Stimulated activated CD8-positive, alpha-beta memory T cell treated with anti-CD3 and anti-CD28 coated beads, Interleukin-12 subunit alpha, Interleukin-12 subunit beta, amount 100 ng/mL, for 1 hour (primary cell): ENCODE measurements at places on chromosomes 7 and 10.

GRCh38 chr7:133026210-133026859, 55.6 kb downstream of the CHCHD3 start:
- no peak for DNase-seq

DNA sequence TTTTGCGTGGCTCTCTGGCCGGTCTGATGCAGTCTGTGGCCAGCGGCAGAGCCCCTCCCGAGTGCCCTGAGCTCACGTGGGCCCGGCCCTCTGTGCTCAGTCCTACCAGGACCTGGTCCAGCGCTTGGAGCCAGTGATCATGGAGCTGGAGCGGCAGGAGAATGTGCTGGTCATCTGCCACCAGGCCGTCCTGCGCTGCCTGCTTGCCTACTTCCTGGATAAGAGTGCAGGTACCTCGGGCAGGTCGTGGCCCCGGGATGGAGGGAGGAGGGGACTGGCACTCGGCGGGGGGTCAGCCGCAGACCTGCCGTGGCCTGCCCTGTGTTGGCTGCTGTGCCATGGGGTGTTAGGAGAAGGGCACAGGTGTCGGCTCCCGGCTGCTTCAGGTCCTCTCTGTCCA, 20.0 kb downstream of the PFKFB3 start:
- DNase-seq, result no peak

DNA sequence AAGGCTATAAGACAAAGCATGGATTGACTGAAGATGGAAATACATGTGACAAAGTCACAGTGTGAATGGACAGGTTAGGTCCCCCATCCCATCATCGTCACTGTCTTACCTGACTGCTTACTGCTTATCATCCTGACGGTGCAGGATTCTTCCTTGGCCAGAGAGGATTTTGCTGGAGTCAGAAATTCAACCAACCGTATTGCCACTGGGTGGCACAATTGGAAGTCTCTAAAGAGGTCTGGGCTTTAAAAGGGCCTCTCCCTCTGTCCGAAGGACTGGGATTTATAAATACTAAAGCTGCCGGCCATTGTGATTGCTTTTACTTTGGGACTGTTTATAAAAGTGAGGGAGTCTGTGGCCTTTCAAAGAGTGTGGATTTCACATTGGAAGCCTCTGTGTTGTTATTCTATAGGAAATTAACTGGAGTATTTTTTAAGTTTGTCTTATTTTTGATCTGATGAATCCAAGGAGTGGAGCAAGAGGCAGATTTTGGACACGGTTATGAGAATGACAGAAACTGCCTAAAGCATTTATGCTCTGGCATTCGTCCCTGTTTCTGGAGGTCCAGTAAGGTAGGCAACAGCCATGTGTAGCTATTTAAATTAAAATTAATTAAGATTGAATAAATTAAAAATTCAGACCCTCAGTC, 113.3 kb upstream of the CREB5 start:
- no peak for DNase-seq

DNA sequence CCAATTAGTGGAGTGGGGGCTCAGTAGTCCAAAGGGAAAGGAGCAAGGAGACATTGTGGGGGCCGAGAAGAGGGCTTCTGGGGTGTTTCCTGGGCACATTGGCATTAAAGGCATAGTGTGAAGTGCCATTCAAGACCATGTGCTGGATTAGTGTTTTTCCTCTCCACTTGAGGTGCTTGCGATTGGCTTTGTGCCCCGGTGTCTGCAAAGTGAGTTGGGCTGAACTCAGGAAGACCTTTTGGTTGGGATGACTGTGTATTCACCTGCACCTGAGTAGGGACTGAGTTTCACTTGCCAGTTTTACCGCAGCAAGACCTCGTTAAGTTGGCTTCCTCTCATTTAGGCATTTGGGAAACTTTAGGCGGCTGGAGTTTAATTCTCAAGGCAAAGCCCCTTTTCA, 73.0 kb downstream of the TCF7L2 start:
- DNase-seq, result no peak

GRCh38 chr10:93991114-93991513, 2.6 kb upstream of the PLCE1 start:
- DNase-seq, result no peak

- no peak for DNase-seq
These were observed 428.6 kb downstream of the TCERG1L start for GRCh38 chr10:130882906-130883305.

GRCh38 chr7:16755397-16755796, 1.8 kb downstream of the TSPAN13 start:
- no peak for DNase-seq

DNA sequence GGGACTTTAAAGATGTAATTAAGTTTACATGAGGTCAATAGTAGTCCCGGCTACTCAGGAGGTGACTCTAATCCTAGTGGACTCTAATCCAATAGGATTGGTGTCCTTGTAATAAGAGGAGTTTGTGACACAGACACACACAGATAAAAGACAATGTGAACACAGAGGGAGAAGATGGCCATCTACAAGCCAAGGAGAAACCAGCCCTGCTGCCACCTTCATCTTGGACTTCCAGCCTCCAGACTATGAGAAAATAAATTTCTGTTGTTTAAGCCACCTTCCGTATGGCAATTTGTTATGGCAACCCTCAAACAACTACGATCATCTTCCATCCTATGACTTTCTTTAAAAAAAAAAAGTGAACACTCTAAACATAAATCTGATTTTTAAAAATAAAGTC, 116.3 kb downstream of the ALOX5 start:
- DNase-seq, result no peak

- no peak for DNase-seq
These were observed 111.3 kb downstream of the RGS10 start for GRCh38 chr10:119431034-119431772.

DNA sequence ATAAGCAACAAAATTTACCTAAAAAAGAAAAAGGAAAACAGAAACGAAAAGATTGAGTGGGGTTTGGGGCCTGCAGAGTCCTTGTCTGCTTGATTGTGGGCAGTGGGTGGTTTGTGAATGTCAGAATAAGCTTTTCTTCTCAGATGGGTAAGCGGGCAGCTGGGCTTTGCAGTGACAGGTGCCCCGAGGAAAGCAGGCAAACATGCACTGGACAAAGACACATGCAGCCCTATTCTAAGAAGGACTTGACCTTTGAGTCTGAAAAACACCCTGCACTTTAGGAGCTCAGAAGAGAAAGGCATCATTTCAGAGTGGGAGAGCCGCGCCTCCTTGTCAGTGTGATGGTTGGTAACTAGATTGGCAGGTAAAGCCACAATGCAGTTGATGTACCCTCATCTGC, 562.7 kb downstream of the PTPRN2 start:
- no peak for DNase-seq

DNA sequence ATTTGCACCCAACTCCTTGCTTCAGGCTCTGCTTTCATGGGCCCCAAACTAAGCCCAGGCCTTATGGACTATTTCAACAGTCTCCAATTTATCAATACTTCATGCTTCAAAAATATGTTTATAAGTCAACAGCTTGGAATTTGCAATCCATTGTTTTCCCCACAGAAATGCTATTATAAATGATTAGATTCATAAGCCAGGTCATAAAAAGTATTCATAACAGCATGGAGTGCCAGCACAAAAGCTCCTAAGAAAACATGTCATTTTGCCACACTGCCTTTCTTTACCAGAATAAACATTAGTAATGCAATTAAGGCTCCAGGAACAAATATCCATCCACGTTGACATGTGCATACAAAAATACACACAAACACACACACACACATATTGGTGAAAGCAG, 30.1 kb downstream of the OSBPL3 start:
- no peak for DNase-seq

- DNase-seq, result no peak
These were observed 103.1 kb downstream of the HOXA1 start for GRCh38 chr7:26992670-26993069.

DNA sequence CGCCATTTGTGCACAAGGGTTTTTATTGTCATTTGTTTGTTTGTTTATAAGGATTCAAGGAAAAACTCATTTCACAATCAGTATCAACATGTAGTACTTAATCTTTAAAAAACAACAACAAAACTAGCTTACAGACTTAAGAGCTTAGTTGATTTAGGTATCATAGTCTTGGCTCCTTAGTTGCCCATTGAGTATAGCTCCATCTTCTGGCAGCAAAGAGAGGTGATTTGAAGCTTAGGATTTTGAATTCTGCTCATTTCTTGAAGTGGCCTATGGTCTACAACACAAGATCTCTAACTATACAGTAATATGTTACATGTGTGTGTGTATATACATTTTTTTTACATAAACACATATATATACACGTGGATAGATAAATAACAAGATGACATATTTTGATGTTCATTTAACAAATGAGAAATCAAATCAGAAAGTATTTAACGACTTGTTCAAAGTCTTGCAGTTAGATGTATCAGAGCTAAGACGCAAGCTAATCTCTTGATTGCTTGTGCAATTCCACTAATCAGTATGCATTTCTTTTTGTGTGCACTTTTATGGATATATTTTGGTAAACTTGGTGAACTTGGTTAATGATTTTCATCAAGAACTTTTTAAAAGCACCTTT, 307.3 kb downstream of the CAMK1D start:
- DNase-seq, result no peak
